Activated gamma-delta T cell treated with Interleukin-2 at 50 U/mL for 16 hours (primary cell): ENCODE measurements at places on chromosomes 7 and 10.

DNA sequence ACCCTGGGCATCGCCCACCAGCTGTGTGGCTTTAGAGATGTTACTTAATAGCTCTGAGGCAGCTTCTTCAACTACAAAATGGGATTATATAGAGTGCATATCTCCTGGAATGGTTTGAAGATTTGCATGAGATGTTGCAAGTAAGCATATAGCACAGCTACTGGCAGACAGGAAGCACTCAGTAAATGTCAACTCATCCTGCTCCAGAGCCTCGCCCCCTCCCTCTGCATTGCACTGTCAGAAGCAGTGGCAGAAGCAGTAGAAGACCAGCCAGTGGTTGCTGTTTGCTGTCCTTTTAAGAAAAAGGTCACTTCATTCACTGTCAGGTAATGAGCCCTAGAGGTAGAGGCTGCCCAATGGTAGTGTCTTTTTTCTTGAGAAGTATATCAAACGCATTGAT, 180.0 kb upstream of the GHITM start:
- DNase-seq, result no peak

- no peak for DNase-seq
Measured at GRCh38 chr7:155032978-155033377, 30.1 kb upstream of the PAXIP1 start.

DNA sequence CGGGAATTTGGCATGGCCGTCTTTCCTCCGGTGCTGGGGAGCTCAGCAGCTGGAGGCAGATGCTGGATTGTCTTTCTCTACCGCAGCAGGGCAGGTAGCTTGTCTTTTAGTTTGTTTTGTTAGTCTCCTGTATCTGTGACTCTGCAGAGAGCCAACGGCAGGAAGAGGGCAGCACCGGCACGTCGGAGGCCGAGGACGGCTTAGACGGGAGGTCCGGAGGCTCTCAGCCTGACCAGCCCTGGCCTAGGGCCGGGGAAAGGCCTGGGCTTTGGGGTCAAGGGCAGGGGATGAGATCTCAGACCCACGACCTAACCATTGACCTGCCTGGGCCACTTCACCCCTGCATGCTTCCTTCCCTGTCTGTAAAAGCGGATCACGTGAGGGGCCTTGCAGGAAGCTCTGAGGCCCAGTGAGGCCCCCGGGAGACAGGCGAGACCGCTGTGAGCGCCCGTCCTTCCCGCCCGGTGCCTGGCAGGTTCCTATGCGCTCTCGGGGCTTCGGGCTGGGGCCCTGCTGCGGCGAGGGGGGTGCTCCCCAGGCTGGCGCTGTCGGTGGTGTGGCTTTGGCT, 72.7 kb downstream of the LHPP start:
- no peak for DNase-seq

- DNase-seq, result no peak
Measured at GRCh38 chr10:130169136-130169859, 33.1 kb downstream of the GLRX3 start.

DNA sequence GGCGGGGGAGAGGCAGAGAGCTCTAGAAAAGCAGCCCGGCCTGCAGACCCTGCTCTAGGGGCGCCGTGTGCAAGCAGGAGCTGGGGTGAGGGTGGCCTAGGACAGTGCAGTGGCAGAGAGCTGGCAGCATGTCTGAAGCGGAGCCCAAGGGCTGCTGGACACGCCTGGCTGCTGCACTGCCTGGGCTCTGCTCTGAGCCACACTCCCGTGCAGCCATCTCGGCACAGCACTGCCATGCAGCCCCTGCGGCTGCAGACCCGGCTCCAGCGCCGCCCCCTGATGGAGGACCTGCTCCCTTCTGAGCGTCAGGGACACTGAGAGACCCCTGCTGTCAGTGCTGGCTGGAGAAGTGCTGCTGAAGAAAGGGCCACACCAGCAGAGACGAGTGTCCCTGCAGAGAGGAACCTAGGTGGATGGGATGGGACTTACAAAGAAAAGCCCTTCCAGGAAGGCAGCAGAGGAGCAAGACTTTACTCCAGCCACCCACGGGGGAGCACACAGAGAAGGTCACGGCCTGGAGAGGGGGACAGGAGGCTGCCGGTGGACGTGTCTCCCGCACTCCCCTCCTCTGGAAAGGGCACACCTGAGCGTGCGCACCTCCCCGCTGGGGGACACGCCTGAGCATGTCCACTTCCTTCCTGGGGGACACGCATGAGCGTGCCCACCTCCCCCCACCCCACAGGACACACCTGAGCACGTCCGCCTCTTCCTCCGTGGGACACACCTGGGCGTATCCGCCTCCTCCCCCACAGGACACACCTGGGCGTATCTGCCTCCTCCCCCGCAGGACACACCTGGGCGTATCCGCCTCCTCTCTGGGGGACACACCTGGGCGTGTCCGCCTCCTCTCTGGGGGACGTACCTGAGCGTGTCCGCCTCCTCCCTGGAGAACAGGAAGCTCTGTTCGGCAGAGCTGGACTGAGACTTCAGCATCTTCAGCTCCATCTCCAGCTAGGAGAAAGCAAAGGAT, 252.9 kb downstream of the MAD1L1 start:
- no peak for DNase-seq

DNA sequence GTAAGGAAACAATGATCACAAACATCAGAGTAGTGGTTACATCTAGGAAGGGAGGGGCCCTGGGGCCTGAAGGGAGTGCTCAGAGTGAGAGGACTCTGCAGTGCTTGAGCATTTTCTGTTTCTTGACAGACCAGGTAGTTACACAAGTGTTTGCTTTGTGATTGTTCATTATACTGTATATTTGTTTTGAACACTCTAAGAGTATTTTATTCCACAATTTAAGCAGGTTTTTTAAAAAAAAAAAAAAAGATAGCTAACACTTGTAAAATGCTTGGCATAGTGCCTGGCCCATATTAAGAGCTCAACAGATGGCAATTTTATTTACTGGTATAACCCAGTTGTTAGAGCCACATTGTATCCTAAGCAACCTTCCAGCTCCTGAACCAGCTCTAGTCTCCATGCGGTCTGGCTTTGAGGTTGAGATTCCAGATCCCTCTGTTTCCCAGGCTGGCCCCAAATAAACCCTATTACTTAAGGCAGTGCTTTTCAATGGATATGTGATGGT, 20.1 kb upstream of the ATXN7L1 start:
- no peak for DNase-seq

GRCh38 chr10:102419269-102420180, 940 bp upstream of the PSD start:
- DNase-seq, result peak; percentile 57

- no peak for DNase-seq
Measured at GRCh38 chr7:85392326-85392725, 205.5 kb upstream of the SEMA3D start.

DNA sequence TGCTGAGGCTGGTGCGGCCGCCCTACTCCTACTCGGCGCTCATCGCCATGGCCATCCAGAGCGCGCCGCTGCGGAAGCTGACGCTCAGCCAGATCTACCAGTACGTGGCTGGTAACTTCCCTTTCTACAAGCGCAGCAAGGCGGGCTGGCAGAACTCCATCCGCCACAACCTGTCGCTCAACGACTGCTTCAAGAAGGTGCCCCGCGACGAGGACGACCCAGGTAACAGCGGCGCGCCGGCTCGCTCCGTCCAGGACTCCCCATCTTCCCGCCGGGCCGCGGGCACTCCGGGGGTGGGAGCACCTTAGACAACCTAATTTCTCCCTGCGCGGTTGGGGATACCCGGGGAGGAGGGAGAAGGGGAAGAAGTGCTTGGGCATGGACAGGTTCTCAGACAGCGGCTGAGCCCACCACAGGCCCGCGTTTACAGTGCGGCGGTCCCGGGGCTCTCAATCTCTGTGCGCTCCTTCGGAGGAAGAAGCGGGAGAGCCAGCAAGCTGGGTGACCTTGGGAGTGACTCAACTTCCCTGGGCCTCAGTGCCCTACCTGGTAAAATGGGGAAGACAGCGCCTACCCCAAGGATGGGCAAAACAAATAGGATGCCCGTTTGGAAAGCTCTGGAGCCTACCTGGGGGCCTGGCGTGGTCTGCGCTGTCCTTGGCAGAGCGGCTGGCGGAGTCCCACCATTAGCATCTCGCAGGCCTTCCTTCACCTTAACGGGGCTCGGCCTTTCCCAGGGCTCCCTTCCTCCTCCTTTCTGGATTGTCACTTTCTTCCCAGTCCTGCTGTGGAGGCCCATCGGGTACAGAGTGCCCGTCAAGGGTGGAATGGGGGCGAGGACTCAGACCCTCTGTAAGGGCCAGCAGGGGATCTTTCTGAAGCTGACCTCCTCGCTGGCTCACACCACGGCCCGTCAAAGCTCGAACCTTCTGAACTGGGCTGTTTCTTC, 852 bp downstream of the FOXI2 start:
- DNase-seq, result no peak

DNA sequence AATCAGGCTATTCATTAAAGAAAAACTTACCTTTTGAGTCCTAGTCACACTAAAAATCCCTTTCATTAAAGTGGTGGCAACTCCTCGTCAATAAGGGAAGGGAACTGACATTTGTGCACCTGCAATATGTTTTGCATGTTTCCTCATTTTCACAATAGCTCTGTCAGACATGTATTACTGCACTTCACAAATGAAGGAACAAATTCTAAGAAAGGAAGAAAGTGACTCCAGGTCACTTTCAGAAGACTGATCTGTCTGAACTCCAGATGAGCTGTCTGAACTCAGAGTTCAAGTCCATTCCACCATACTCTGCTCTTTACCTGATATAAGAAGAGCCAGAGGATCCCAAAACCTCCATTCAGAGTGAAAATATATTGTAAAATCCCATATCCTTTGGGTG, 50.3 kb upstream of the GSAP start:
- no peak for DNase-seq

GRCh38 chr10:124482236-124482800, 20.7 kb downstream of the LHPP start:
- DNase-seq, result no peak

DNA sequence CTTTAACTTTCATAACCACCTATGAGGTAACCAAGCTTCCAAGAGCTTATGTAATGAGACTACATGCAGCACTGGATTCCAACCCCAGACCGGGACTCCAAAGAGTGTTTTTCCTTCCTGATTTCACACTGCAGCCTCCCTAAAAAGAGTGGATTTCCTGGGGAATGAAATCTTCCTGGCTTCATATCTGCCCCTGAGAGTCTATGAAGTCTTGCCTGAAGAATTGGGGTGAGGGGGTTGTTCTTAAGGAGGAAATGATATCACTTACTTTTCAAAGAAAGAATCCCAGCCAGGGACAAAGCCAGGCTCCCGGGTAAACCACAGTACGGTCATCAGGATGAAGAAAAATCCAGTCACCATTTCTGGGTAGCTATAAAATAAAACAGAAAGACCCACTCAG, 29.7 kb downstream of the STMP1 start:
- DNase-seq, result no peak

GRCh38 chr7:29296421-29296820, 101.8 kb downstream of the CHN2 start:
- no peak for DNase-seq

DNA sequence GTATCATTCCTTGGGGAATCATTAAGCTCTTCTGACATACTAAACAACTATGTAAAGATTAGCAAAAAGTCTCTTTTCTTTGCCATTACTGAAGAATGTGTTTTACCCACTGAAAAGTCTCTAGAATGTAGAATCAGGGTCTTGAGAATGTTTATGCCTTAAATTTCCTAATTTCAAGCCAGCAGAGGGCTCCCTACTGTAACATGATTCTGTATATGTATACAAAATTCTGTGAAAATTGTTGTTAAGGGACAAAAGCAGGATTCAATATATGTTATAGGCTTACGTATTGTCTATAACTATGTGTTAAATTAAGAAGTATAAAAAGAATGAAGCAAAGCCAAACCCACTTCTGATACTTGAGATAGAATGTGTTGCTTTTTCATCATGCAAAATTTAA, 296.9 kb upstream of the DGKB start:
- no peak for DNase-seq

GRCh38 chr10:24822590-24822989, 98.9 kb upstream of the ARHGAP21 start:
- DNase-seq, result no peak

DNA sequence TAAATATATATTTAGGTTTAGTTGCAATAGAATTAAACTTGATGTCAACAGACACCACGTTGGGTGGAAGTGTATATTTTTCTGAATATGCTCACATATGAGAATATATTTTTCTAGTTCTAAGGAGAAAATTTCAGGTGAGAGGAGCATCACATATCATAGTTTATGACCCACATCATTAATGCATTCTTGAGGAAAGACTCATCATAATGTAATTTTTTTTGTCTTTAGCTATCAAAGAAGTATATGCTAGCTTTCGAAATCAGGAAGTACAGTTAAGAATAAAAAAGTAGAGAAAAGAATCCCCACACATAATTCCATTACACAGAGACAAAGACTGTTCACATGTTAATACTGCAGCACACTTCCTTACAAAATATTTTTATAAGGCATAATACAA, 30.4 kb downstream of the A1CF start:
- no peak for DNase-seq

- peak; percentile 71 for DNase-seq
Measured at GRCh38 chr10:7484456-7485243, 73.8 kb upstream of the SFMBT2 start.

GRCh38 chr10:94038024-94038423, 44.3 kb downstream of the PLCE1 start:
- DNase-seq, result no peak

- DNase-seq, result no peak
Measured at GRCh38 chr7:108263425-108263824, 133.3 kb upstream of the LAMB4 start.

- DNase-seq, result no peak
Measured at GRCh38 chr10:131461093-131461492, 149.6 kb upstream of the TCERG1L start.

- peak; percentile 19 for DNase-seq
Measured at GRCh38 chr7:152336754-152337368, 98.9 kb downstream of the KMT2C start.

DNA sequence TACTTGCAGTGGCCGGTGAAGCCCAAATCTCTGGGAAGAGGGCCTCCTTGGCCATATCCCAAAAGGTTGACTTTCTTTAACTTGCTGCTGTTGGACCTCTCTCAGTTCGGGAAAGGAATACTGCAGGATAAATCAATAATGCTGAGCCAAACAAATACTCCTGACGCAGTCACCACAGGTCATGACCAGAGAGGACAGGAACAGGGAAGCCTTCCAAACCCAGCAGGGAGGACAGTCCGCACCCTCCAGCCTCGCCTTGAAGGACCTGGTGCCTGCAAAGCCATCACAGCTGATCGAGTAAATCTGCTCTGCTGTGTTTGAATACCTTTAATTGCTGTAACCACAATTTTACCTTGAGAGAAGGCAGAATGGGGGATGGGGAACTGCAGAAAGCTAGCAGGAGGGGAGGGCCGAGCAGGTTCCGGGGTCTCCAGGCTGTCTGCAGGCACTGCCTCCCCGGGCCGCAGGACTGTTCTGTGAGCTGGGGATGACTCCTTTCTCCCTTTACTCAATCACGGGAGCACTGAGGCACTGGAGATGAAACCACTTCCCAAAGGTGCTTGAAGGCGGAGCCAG, 20.8 kb upstream of the INSIG1 start:
- DNase-seq, result no peak

- no peak for DNase-seq
Measured at GRCh38 chr7:33157311-33157710, 27.9 kb downstream of the BBS9 start.

- DNase-seq, result no peak
Measured at GRCh38 chr10:34236931-34237330, 578.2 kb downstream of the PARD3 start.
